ENCODE measurements at places on chromosomes 1 and 21.

GRCh38 chr1:3060127-3060526 is 8.9 kb upstream of the PRDM16 start:
- DNase-seq, result no peak

- DNase-seq, result no peak
Observed at GRCh38 chr1:183635099-183635605, 431 bp downstream of the ARPC5 start.

DNA sequence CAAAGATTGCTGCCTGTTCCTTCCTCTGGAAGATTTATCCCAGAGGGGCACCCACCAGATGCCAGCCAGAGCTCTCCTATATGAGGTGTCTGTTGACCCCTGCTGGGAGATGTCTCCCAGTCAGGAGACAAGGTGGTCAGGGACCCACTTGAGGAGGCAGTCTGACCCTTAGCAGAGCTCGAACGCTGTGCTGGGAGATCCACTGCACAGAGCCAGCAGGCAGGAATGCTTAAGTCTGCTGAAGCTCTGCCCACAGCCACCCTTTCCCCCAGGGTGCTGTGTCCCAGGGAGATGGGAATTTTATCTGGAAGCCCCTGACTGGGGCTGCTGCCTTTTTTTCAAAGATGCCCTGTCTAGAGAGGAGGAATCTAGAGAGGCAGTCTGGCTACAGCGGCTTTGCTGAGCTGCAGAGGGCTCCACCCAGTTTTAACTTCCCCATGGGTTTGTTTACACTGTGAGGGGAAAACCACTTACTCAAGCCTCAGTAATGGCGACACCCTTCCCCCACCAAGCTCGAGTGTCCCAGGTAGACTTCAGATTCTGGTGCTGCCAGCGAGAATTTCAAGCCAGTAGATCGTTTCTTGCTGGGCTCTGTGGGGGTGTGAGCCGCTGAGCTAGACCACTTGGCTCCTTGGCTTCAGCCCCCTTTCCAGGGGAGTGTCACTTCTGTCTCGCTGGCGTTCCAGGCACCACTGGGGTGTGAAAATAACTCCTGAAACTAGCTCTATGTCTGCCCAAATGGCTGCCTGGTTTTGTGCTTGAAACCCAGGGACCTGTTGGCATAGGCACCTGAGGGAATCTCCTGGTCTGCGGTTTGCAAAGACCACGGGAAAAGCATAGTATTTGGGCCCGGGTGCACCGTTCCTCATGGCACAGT is 51.1 kb upstream of the PDC start:
- DNase-seq, result no peak

DNA sequence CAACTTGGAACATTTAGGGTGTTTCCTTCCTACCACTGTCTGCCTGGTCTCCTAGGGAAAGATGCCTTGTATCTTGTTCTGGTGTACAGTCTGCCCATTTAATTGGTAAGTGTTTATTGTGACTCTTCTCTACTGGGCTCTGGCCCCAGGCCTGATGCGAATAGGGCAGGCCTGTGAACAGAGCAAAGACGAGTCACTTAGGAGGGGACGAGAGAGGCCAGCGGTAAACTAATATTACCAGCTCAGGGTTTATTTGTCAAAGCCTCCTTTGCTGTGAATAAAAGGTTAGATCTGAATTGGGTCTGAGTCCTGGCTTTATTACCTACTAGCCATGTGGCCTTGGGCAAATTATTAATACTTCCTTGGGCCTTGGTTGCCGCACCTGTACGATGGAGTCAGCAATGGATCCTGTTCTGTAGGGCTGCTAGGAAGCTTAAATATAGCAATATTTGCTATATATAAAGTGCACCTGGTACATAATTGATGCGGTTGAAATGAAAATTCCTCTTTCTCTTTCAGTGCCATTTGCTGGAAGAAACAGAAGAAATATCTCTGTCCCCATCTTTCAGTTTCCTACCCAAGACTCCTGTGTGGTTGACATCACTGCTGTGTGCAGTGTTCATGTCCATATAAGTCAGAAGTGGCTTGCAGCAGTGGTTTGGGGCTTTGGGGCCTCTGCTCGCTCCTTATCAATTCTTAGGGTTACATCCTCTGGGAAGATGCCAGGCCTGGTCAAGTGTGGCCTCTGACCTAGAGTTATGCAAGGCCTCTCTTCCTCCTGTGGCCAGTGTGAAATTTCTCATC is 32.4 kb downstream of the MAPKAPK2 start:
- no peak for DNase-seq

DNA sequence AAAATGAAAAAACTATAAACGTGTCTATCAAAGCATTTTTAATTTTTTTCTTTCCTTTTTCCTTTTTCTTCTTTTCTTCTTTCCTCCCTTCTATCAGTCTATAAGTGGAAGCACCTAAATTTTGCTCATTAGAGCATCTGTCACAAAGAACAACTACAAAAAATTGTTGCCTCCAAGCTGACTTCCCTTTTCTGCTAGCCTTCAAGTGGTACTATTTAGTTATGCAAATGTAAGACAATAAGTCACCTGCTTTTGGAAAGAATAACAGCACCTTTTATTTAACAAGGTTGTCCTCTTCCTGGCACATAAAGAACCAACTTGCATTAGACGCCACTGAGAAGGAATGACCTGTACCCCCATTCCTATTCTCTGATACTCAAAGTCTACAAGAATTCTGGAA is 45.0 kb upstream of the C1orf53 start:
- no peak for DNase-seq

- no peak for DNase-seq
Observed at GRCh38 chr1:84247425-84248220, 53.9 kb upstream of the SAMD13 start.

DNA sequence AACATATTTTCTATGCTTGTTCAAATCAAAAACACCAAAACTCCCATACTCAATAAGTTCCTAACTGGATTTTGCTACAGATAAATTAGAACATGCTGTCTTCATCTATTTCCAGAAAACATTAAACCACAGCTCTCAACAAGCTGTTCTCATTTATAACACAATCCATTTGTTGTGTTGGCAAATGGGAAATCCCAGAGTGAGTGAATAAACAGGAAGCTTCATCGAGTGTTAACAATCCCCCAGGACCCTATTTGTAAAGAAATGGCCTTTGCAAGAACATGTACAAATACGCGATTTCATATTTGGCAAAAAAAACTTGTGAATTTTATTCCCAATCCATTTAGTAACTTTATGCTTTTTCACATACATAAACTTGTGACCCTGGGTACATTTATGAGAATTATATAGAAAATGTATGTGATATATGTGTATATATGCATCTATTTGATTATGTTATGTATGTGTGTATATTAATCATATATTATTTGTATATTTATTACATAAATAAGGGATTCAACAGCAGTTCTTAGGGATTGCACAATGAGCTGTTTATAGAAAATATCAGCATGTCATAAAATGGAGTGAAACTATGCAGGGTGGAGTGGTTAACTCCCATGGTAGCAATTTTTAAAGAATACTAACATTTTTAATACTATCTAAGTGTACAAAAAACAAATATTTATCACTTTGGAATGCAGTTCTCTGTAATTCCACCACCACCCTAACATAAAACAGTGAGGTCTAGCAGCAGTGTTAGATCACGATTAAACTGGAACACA is 160.0 kb downstream of the NEGR1 start:
- DNase-seq, result no peak

- DNase-seq, result no peak
Observed at GRCh38 chr21:42744520-42745445, 91.4 kb downstream of the PDE9A start.

- DNase-seq, result no peak
Observed at GRCh38 chr1:203288400-203288799, 16.9 kb upstream of the BTG2 start.

GRCh38 chr1:39398278-39399021 is 93.0 kb upstream of the BMP8A start:
- no peak for DNase-seq

DNA sequence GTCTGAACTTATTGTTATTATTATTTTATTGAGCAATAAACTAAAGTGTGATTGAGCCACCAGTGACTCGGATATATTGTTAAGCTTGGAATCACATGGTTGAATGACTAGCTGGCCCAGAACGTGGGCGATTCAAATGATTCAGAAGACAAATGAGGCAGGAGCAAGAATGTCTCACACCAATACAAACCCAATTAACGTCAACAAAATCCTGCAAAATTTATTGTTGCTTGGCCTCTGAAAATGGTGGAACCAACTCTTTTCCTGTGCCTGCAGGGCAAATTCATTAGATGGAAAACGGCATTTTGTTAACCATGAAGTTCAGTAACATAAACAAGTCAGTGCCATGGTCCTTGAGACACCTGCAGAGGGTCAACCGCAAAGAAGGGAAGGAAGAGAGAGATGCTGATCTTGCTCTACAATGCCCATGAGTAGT is 482.0 kb downstream of the SETD4 start:
- DNase-seq, result no peak

DNA sequence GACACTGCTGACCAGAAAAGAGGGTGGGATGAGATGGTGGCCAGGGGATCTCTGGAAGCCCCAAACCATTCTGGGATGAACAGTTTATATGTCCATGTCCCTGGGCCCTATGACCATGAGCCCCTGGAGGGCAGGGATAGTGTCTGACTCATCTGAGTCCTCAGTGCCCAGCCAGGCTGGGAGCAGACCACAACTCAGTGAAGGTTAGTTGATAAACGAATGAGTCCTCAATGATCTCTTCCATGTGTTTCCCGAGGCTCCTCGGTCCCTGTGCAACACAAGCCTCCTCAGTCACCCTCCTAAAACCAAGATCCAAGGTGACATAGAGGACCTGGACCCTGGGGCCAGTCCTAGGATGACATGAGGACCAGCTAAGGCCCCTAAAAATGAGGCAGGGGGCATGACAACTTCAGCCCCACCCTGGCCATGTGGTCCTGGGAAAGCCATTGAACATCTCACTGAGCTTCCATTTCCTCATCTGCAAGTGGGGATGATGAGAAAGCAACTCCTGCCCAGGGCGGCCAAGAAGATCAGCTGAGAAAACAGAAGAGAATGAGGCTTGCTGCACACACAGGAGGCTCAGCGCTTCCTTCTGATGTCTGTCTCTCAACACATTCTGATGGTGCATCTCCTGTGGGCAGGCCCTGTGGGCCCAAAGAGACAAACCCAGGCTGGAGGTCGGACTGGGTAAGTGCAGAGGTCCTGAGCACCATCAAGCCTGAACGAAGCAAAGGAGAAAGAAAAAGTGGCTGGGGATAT is 86.3 kb downstream of the GLIS1 start:
- no peak for DNase-seq

- DNase-seq, result no peak
Observed at GRCh38 chr1:65066419-65066765, 81.6 kb upstream of the AK4 start.

GRCh38 chr1:51203121-51203873 is 32.8 kb upstream of the RNF11 start:
- no peak for DNase-seq

DNA sequence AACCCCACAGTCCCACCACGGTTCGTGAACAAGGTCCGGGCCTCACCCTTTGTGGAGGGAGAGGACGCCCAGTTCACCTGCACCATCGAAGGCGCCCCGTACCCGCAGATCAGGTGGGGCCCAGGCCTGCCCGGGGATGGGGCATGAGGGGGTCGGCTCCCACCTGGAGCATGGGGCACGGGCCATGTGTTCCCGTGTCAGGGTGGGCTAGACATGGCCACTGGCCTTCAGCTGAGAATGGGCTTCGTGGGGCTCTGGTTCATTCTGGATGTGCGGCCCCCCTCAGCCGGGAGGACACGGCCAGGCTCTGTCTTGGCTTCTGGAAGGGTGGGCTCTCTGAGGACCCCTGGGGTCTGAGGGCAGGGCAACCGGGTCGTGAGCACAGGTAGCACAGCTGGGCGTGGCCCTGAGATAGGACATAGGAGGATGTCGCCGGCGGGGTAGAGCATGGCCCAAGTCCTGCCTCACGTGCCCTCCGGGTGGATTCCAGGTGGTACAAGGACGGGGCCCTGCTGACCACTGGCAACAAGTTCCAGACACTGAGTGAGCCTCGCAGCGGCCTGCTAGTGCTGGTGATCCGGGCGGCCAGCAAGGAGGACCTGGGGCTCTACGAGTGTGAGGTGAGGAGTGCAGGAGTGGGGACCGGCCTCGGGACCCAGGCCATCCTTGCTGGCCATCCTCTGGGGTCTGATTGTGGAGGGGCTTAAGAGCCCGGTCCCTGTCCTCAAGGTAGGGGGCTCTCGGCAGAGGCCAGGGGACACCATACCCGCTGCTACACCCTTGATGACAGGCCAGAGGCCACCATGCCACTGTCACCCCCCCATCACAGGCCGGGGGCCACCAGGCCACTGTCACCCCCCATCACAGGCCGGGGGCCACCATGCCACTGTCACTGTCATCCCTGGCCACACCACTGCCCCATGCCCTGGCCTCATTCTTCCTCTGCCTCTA is 55.5 kb downstream of the TRIM11 start:
- no peak for DNase-seq

DNA sequence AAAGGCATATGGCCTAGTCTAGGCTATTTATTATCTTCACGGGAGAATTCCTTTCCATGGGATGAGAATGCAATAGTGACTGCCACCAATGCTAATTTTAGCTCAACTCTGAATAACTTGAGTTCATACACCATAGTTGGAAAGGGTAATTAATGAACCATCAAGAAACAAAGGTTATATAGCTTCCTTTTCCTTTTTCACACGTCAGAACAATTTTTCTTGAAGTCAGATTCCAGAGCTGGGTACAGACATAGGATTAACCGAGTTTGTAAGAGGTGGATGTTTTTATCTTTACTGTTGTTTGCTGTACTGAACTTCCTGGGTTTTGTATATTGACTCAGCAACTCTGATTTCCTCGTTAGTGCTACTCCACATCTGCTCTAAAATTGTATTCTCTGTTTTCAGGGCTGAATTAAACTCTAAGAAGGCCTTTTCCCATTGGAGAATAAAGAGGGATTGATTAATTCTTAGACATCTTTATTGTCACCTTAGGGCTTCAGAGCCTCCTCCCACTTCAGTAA is 262.0 kb downstream of the NUF2 start:
- no peak for DNase-seq

DNA sequence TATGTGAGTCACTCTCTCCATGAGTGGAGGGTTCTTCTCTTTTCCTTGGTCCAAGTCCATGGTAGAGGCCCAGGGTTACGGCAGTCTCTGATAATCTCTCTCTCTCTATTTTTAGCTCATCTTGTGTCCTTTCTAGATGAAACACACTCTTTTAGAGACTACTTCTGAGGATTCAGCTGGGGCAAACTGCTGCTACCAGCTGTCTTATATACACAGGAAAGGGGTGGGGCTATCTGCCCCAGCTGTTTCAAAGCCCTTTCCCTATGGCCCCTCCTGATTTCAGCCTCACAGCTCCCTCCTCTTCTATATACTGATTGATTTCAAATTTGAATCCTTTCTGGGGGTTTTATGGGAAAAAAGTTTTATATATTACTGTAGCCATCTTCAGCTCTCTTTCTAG is 324.8 kb downstream of the RWDD3 start:
- DNase-seq, result no peak

GRCh38 chr1:116318897-116319296 is 54.1 kb upstream of the ATP1A1 start:
- no peak for DNase-seq

GRCh38 chr1:25731626-25732370 is 68.2 kb upstream of the SELENON start:
- DNase-seq, result no peak
